ENCODE measurements at places on chromosomes 3 and 15.

DNA sequence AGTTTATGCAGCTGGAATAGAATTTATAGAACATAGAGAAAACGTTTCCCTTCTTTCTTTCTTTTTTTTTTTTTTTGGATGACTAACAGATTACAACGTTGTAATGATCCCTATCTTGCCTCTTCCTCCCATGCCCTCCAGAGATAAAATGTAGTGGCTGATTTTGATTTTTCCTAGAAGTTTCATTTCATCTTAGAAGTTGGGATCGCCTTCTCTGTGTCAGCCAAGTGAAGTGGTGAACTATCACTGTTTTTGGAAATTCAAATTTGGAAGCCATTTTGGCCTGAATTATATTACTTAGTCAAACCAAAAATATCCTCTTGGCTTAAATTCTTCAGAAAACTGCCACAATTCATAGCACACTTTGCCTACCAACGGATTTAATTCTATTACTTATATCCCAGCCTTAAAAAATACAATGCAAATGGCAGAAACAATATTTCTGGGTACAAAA, 1025.5 kb upstream of the NR2F2 start:
- no peak for DNase-seq

DNA sequence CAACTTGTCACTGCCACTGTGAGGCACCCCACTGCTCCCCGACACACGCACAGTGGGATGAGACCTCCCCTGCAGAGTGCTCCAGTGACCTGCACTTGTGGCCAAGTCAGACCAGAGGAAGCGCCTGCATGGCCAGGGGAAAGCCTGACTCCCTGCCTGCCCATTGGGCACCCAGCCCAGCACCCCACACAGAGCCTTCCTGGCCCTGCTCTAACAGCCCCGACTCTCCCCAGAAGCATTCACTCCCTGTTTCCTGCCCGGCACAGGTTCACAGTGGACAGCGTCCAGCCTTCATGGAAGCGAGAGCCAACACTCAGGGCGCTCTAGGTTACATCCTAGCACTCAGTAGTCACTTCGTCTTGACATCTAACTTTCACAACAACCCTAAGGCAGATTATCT, 27.8 kb downstream of the RBPMS2 start:
- no peak for DNase-seq

- no peak for DNase-seq
Observed at GRCh38 chr3:114155370-114155821, 23.5 kb downstream of the DRD3 start.

DNA sequence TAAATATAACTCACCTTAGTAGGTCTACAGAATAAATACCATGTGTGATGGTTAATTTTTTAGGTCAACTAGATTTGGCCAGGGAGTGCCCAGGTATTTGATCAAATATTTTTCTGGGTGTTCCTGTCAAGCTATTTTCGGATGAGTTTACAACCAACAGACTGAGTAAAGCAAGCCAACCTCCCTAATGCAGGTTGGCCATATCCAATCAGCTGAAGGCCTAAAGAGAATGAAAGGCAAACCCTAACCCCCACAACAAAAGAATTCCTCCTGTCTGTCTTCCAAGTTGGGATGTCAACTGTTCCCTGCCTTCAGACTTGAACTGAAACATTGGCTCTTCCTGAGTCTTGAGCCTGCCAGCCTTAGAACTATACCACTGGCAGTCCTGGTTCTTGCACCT, 28.6 kb downstream of the TASOR start:
- no peak for DNase-seq

DNA sequence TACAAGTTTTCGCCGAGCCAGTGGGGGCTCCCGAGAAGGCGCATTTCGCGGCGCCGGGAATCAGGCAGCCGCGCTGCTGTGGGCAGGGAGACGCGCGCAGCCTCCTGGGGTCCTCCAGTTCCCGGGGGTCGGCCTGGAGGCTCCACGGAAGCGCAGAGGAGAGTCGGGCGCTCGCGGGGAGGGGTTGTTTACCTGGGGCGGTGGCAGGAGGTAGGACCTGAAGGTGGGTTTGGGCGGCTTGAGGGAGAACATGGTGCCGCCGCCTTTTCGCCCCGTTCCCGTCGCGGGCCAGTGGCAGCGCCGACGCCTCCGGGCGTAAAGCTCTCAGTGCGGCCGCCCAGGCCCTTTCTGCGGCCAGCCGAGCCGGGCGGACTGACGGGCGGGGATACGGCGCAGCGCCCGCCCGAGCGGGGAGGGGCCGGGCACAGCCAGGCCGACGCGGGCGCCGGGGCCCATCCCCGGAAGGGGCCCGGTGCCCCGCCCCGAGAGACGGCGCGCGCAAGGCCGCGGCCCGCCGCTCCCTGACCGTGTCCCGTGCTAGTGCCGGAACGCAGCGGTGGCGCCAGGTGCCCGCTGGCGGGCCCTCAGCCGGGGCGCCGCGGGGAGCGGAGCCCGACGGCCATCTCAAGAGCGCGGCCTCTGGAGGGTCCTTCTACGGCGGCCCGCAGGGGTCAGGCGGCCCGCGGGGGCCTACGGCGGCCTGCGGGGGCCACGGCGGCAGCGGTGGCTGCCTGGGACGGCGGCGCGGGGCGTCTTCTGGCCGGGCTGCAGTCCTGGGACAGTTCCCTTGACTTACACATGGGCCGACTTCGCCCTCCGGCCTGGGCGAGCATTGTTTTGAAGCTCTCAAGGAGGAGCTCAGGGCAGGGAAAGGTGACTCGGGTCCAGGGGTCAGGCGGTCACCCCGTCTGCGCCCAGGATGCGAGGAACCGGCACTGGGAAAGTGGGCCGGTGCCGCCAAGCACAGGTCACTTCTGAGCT, at the start of gene MTMR10:
Gene MTMR10, minus strand, starts transcription at position 374 of the 981 bp plus-strand sequence. Its CDS starts 122 bp downstream, at position 252.
- peak; percentile 75 for DNase-seq

GRCh38 chr3:161203485-161204098, 17.5 kb upstream of the NMD3 start:
- DNase-seq: no peak

DNA sequence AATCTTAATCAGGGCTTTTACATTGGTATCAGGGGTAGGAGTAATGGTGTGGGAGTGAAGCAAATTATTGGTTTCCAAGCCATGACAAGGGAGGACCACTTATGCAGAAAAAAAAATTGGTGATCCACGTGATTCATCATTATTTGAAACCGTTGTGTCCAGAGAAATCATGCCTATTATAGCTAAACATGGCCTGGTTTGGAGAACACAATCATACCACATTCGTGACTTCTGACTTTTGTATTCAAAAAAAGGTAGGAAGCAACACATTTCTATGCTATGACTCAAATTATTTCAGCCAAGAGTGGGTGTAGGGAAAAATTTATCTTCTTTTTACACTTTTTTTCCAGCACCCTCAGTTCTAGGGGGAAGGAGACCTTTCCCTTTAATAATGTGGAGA, 924.3 kb upstream of the GBE1 start:
- no peak for DNase-seq

GRCh38 chr3:97816811-97817210, 5.0 kb upstream of the CRYBG3 start:
- DNase-seq: peak; percentile 17

DNA sequence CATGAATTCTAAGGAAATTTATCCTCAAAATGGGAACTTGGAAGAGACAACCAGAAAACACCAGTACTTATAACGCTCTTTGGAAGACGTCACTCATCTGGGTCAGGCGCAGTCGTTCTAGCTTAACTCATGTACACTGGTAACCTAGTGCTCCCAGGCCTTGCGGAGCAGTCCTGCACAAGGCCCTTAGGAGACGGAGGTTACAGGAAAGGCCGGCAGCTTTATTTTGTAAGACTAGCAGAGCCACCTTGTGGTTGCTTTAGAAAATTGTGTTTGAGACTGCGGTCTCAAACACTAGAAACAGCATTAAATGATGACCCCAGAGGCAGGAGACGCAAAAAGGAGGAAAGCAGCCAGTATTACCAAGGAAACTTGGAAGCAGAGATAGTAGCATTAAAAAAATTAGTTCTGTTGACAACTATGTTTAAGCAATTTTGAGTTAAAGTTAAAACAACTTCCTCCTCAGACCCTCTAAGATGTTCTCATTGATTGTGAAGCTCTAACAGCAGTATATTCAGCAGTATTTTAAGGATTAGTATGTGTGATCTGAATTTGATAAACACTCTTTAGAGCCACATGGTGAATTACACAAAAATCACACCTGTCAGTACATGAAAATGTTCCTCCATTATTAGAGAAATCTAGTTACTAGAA, 141.9 kb upstream of the C2CD4B start:
- peak; percentile 78 for DNase-seq

- DNase-seq: no peak
Observed at GRCh38 chr3:44960387-44961026, 15.5 kb downstream of the ZDHHC3 start.

DNA sequence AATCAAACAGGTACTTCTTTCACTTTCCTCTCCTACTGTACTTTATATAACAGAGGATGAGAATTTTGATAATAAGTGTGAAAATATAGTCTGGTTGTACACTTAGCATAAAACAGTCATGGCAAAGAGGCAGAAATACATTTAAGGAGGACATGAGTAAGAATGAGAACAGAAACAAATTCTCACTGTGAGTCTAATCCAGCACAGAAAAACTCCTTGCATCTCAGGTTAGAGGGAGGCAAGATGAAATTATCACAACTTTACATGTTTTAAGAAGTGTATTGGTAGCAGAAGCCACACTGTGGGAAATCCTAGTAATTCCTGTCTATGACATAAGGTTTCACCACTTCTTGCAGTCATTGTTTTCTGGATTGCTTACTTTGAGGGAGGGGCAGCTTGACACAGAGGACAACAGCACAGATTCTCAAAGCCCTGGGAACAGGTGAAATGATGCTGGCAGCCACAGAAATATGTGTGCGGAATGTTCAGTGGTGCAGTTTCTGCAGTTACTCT, 733.6 kb upstream of the GBE1 start:
- no peak for DNase-seq

DNA sequence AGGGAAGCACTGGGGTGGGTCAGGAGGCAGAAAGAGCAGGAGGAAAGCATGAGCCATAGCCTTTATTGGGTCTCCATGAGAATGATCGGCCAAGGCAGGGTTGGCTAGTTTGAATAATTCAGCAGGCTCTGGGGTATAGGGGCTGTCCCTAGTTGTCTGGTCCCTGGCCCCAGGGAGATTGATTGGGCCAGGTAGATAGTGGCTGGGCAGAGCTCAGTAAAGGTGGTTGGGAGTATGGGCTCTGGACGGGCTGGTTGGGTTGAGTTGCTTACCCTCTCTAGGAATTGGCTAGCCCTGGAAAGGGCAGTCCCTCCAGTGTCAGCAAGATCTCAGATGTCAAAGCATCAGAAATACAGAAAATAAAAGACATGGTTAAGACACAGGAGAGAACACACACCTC, 148.1 kb downstream of the SHQ1 start:
- no peak for DNase-seq

- no peak for DNase-seq
Observed at GRCh38 chr3:46676601-46677410, 16.7 kb downstream of the ALS2CL start.

- DNase-seq: no peak
Observed at GRCh38 chr3:176697284-176697889, 499.9 kb downstream of the TBL1XR1 start.

DNA sequence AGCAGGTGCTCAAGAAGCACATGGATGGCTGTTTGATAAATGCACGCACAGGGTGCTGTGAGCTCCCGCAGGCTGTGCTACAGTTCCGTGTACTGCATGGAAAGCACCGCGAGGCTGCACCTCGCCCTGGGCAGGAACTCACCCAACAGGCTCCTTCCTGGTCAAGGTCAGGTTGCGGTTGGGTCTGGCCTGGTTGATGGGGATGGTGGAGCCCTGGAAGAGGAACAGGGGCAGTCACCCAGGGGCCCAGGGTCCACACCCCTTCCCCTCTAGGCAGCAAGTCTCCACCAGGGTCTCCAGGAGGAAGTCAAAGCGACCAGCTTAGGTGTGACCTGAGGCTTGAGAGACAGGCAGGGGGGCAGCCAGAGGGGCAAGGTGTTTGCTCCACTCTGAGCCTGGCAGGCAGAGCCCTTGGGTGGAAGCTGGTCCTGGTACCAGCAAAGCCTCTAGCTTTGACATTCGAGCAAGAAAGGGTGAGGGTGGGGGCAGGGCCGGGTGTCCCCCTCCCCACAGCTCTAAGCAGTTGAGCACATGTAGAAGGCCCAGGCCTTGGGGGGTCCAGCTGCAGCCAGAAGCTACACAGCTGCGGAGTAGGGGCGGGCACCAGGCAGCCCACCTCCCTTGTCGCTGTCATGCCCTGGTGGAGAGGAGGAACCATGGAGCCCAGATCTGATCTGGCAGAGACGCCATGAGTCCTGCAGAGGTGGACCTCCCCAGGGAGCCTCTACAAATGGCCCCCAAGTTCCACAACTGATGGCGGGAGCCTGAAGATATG, 46.3 kb upstream of the SLC41A3 start:
- no peak for DNase-seq

DNA sequence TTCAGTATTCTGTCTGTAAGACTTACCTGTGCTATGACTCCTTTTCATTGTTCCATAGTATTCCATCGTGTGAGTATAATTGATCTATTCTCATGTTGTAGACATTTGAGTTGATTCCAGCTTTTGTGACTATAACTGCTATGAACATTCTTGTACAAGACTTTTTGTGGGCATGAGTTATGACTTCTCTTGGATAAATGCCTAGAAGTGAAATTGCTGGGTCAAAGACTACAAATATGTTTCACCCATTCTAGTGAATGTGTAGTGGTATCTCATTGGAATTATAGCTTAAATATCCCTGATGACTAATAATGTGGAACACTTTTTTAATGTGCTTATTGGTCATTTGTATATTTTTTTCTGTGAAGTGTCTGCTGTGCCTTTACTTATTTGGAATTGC, 27.6 kb upstream of the NPHP3 start:
- no peak for DNase-seq

GRCh38 chr3:72265256-72266015, 480.5 kb upstream of the PROK2 start:
- no peak for DNase-seq

DNA sequence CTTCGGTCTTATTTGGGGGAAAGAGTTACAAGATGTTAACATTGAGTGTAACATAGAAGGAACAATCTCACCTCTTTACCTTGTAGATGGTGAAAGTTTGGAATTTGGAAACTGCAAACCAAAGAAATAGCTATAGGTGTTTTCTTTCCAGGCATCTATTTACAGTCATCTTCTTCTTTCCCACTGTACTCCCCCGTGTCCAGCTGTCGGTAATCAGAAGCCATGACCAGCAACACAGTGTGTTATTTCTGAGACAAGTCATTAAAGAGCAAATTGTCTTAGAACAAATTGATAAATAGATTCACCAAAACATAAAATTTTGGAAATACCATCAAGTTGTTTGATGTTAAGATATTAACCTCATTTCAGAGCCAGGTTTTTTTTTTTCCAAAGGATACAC, 590.5 kb upstream of the NAALADL2 start:
- DNase-seq: no peak

DNA sequence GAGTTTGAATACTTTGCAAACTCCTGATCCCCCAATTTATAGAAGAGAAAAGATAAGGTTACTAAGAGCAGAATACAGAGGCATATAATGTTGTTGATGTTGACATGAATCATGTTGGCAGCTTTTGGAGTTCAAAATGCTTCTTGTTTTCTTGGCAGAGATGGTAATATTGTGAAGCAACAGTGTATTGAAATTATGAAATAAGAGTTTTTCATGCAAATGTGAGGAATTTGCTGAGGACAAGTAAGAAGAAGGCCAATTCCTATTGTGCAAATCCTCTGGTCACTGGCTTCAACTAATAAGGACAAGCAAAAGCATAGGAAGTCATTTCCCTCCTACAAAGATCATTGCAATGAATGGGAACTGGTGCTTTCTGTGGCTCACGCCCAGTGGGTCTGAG, 126.9 kb upstream of the CHL1 start:
- DNase-seq: no peak

- DNase-seq: no peak
Observed at GRCh38 chr3:184563941-184564684, 2.5 kb downstream of the EPHB3 start.

- no peak for DNase-seq
Observed at GRCh38 chr3:42516443-42516842, 14.0 kb downstream of the VIPR1 start.
